ENCODE measurements at places on chromosomes 7 and 10.
A peak's percentile ranks its signal among the peaks of the same experiment; 100 is the strongest.

GRCh38 chr7:5610500-5611186 is 170.8 kb downstream of the RNF216 start:
- no peak for DNase-seq

DNA sequence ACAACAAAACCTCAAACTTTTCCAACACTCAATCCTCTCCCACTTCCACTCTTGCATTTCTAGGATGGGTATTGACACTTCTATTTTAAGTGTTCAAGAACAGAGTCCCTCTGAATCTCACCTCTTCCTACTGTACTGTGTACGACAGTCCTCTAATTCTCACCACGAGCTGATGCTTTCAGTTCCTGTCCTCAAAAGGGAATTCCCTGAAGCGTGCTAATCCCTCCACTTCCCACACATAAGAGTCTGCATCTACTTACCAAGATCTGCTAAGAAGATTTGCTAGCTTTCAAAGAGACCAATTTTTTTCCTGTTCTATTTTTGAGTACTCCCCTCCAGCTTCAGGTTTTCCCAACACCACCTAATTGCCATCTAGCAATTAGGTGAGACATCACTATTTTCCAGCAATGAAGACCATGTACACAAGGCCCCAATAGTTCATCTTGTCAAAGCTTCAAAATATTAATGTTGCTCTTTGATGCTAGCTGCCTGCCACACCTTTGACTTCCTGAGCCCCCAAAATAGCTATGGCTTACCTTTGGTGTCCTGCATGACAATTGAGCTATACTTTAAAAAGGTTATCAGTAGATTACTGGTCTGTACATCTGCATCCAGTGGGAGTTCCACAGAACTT is 54.4 kb downstream of the ARMH3 start:
- DNase-seq: no peak

GRCh38 chr10:16756561-16757221 is 60.5 kb downstream of the RSU1 start:
- no peak for DNase-seq

DNA sequence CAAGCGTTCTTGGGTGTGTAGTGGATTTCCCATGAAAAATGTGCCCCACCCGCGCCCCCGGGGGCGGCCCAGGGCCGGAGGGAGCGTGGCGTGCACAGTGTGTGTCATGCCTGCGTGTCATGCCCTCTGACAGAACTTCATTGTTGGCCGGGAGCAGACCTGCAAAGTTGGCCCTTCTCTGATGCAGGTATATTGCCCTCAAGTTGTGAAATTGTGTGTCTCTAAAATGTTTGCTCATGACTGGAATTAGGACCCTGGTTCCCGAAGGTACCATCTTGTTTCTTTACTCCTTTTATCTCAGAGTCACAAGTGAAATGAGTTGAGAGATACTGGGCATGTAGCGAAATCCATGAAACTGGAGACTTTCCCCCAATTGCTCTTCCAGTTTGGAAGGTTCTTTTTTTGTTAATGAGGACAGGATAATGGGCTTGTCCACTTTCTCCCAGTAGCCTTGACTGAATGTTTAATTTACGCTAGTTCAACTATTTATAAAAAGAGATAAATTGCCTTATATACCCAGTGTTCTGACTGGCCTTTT is 26.2 kb downstream of the ADK start:
- peak; percentile 37 for DNase-seq

- DNase-seq: no peak
Measured at GRCh38 chr7:47188136-47188535, 393.8 kb downstream of the TNS3 start.

GRCh38 chr7:45146531-45147379 is 10.8 kb upstream of the RAMP3 start:
- DNase-seq: no peak

DNA sequence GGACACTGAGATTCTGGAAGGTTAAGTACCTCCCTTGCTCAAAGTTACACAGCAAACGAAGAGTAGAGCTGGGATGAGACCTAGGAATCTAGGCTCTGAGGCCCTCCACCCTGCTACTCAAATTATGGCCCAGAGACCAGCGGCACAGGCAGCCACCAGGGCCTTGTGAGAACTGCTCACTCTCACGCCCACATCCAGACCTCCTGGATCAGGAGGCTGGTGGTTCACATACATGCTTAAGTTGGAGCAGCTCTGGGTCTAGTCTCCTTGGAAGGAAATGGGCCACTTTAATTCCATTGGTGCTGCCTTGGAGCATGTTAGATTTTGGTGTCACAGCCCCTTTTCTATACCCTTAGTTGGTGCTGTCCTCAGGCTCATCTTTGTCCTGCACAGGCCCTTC is 41.9 kb downstream of the ADRA2A start:
- DNase-seq: no peak

DNA sequence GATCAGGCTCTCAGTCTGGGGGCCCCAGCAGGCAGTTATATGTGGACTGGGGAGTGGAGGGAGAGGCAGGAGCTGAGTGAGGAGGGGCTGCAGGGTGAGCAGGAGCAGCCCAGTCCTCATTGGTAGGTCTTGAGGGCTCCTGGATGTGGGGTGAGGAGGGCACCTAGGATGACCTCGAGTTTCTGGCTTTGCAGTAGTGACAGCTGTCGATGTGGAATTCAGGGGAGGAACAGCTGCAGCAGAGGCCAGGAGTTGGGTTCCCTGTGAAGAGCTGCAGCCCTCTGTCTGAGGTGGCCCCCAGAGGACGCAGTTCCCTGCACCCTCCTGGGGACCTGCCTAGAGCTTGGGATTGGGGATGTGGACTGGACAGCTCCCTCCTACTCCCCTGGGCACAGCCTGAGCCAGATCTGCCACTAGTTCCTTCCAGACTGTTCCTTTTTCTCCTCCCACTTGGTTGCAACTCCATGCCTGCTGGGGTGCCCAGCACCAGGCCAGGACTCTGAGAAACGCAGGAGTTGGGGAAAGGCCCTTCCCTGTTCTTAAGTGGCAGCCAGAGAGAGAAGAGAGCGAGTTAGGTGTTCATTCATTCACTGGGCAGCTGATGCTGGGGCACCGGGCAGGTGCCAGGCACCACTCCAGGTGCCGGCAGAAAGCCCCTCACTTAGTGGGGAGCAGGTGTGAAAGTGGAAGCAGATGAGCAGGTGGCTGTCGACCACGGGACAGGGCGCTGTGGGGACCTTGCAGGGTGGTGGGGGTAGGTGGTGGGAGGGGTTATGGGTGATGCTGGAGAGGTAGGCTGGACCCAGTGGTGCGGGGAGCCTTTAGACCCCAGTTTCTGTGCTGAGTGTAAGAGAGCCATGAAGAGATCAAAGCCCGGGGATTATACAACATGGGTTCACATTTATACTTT is 57.9 kb downstream of the PRF1 start:
- DNase-seq: no peak

DNA sequence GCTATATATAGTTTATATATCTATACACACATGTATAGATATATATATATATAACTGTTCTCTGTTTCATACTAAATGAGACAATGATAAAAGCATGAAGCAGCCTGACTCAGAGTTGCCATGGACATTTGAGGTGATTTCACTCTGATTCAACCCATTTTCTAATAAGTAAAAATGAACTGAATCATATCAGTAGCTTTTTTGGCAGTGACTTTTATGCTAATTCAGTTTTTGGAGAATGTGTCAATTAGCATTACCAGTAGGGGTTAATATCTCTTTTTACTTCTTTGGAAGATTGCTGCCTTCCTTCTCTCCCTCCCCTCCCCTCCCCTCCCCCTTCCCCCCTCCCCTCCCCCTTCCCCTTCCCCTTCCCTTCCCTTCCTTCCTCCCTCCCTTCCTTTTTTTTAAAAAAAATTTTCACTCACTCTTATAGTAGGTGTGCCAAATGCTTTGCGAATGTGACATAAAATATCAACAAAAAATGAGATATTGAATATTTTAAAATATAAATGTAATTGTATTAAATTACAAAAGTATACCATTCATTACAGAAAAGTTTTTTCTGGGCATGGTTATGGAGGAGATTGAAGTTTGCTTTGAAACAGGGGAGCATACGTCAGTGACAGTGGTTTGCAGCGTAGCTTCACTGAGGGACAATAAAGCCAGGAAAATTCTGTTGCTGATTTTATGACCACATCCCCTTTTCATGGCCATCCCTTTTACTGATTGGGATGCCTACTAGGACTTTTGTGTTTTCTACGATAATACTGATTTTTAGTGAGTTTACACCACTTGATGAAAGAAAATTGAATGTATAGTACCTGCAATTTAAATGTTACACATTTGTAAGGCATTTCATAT is 64.0 kb upstream of the KLF6 start:
- DNase-seq: peak; percentile 33

GRCh38 chr10:3030765-3031164 is 36.6 kb upstream of the PFKP start:
- no peak for DNase-seq

DNA sequence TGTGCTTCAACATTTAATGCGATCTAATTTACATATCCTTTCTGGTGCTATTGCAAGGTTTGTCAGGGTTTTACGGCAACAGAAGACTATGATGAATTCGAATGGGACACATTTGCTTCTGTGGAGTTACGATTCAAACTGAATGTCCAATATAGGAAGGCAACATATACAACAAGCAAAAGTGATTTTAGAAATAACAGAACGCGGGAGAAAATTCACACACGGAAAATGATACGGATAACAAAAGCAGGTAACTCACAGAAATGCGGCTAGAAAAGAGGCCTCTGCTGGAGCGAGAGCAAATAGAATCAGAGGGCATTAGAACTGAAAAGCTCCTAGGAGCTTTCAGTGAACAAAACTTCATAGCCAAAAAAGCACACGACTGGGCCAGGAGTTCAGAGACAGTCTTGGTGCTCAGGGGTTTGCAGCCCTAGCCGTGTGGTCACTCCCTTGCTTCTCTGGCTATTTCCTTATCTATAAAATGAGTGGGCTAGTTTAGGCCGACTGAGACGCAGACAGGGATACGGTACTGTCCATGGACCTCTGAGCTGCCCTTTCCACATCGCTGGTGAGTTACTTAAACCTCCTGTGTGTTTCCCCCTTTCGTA is 557 bp upstream of the TAX1BP1 start:
- DNase-seq: no peak

DNA sequence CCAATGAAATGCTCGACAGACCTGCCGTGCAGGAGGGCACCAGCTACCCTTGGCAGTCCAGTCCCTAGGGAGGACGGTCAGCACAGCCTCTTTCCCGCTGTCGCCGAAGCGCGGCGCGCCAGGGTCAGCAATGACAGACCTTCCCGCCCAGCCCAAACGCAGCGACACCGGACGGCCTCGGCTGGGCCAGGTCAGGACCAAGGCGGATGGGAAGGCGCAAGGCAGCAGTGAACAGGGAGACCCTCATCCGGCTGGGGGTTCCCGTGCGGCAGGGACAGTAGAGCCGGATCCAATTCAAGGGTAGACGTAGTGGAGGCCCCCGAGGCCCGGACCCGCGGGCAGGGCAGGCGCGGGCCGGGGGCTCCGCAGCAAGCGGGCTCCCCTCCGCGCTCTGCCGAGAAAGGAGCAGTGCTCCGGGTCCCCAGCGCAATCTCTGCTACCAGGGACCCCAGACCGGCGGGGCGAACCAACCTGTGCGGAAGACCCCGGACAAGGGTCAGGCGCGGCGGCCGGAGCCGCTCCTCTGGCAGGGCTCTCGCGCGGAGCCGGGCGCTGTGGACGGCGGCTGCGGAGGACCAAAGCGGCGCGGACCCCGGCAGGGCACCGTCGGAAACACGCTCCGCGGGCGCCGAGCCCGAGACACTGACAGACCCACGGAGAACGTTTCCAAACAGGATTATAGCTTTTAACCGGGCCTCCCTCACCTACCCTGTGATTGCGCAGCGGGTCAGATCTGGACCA is at the start of gene SEC31B:
Gene SEC31B (minus strand): TSS at position 551 of the 741 bp plus-strand sequence. CDS start 2,909 bp downstream, outside the sequence.
- no peak for DNase-seq

DNA sequence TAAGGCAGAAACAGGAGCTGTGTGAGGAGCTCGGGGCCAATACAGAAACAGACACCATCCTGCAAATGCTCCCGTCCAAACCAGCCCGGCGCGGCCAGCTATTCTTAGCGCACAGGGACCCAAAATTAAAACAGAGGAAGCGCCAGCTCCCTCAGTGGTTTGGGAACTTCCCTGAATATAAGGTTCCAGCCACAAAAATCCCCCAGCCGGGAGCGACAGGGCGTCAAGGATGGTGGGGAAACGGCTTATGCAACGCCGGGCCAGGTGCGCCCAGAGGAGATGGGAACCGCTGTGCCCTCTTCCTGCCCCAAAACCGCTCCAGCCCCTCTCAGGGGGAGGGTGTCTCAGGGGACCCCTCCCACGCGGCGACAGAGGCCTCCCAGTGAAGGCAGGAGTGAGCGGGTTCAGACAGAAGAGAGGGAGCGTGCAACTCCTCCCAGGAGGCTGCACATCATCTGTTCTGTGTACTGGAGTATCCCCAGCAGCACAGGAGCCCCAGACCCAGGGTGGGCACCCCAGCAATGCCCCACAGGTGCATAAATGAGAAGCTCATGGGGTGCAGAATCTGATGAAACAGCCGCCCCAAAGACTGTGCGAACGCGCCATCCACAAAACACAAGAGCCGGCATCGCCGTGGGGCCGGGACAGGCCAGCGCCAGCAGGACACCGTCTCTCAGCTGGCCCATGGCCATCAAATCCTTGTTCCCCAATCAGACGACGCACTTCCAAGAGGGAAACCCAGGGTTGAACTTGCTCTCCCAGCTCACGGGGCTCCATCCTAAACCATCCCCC is 73.9 kb upstream of the PDGFA start:
- DNase-seq: no peak

- DNase-seq: no peak
Measured at GRCh38 chr7:111137296-111138192, 46.6 kb downstream of the LRRN3 start.

GRCh38 chr7:35454575-35455385 is 200.9 kb upstream of the TBX20 start:
- DNase-seq: no peak

GRCh38 chr7:150341263-150342120 is at the start of gene RARRES2:
Gene RARRES2 (minus strand): TSS chr7:150341629. CDS start chr7:150340609, 1,020 bp downstream.
- no peak for DNase-seq

DNA sequence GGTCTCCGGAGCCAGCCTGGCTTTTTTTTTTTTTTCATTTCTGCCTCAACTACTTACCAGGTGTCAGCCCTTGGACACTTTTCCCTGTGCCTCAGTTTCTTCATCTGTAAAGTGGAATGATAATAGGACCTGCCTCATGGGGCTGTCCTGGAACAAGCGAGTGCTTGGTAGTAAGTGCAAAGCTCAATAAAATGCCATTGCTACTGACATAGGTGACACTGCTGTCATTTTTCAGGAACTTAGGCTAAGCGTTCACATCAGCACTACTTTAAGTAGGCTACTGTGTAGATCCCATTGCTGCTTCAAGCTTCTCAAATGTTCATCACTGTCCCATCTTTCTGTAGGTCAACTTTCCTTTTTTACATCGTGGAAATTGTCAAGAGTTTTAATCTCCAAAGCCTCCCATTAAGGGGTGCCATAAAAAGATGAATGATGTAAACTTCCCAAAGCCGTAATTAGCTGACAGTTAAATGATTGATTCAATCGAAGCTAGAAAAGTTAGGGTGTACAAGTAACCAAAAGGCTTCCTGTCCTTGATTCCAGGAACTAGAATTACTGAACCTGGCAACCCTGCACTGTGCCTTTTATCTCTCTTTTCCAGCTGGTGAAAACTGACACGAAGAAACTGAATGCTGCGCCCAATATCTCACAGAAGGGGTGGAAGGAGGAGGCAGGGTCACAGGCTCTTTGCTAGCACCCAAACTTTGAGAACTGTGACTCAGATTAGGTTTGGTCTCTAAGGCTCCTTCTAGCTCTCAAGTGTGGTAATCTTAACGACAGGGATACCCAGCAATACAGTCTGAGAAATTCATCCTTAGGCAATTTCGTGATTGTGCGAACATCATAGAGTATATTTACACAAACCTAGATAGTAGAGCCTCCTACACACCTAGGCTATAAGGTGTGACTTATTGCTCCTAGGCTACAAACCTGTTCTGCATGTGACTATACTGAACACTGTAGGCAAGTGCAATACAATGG is 861 bp upstream of the USP6NL start:
- no peak for DNase-seq

- no peak for DNase-seq
Measured at GRCh38 chr7:44060948-44061644, 4.3 kb downstream of the PGAM2 start.

All from CD4-positive, alpha-beta T cell (primary cell).